ENCODE measurements at places on chromosomes 6 and 20.
A peak's percentile ranks its signal among the peaks of the same experiment; 100 is the strongest.

- no peak for DNase-seq
Measured at GRCh38 chr20:49597825-49598395, 30.0 kb upstream of the PTGIS start.

DNA sequence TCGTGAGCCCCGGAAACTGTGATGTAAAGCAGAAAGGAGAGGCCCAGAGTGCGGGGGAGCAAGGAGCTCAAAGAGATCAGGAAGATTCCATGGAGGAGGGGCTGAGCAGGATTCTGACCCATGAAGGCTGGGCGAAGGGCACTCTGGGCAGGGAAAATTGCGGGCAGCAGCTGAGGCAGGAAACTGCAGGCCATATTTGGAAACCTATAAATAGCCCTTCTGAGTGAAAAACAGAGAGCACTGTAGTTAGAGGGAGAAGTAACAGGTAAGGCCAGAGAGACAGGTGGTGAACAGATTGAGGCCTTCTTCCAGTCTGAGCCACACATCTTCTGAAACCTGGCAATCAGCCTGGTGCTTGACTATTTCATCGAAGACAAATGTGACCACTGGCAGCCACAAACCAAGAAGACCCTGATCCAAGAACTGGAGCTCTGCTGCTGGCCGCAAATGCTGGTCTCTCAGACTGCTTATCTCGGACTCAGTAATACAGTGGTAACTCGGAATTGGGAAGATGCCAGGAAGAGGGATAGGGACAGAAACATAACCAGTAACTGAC, 14.1 kb upstream of the BEND3 start:
- DNase-seq, result no peak

- no peak for DNase-seq
Measured at GRCh38 chr6:6987749-6988148, 120.0 kb upstream of the RREB1 start.

GRCh38 chr6:33271117-33271467, 584 bp downstream of the VPS52 start:
- DNase-seq, result no peak

GRCh38 chr20:20849161-20849560, 136.7 kb upstream of the RALGAPA2 start:
- DNase-seq, result no peak

GRCh38 chr20:2285193-2285592, 10.6 kb upstream of the TGM3 start:
- no peak for DNase-seq

- DNase-seq, result no peak
Measured at GRCh38 chr6:158626360-158627167, 18.0 kb downstream of the DYNLT1 start.

- peak; percentile 91 for DNase-seq
Measured at GRCh38 chr6:100166956-100167355, 172.9 kb upstream of the MCHR2 start.

GRCh38 chr6:3165631-3166534, 8.5 kb upstream of the TUBB2A start:
- DNase-seq, result no peak

DNA sequence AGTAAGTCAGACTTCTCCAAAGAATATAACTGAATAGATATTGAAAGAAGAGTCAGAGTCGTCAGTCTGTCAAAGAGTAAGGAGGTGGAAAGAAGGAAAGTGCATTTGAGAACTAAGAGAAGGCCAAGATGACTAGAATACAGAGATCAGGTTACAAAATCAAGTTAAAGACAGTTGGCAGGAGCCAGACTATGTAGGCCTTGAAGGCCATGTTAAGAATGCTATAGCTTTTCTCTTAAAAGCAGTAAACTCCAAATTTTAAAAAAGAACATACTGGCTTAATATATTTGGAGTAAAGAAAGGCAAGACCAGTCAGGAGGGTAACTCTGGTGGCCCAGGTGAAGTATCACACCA, 68.8 kb downstream of the IBTK start:
- DNase-seq, result no peak

GRCh38 chr6:160398674-160399271, 50.6 kb downstream of the SLC22A3 start:
- DNase-seq, result no peak

DNA sequence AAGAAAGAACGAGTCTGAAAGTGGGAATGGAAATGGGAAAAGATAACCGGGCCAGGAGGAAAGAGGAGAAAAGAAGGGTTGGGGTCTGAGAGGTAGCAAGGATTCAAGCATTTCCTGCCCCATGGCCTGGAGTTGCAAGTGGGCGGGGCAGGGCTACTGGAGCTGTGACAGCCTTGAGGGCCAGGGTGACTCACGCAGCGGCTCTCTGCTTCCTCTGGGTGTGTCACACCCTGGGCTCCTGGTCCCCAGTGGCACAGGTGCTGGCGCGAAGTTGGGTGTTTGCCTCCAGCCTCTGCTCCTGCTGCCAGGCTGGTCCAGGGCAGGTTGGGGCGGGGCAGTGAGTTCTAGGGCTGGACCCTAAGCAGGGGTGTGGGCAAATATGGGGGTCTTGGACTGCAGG, 3.3 kb upstream of the ULBP3 start:
- DNase-seq, result no peak

DNA sequence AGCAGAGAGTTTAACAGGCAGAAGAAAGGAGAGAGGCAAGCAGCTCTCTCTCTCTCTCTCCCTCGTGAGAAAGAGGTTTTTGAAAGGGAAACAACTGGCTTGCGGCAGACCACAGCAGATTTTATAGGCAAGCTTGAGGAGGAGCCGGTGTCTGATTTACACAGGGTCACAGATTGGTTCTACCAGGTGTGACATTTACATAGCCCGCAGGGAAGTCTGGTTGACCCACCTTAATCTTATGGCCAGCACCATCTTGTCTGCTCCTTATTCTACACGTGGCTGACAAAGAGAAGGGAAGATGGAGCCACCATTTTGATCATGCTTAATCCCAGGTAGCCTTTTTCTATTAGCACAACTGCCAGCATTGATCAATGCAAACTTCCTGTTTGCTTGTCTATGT, 65.4 kb downstream of the OR2J2 start:
- no peak for DNase-seq

DNA sequence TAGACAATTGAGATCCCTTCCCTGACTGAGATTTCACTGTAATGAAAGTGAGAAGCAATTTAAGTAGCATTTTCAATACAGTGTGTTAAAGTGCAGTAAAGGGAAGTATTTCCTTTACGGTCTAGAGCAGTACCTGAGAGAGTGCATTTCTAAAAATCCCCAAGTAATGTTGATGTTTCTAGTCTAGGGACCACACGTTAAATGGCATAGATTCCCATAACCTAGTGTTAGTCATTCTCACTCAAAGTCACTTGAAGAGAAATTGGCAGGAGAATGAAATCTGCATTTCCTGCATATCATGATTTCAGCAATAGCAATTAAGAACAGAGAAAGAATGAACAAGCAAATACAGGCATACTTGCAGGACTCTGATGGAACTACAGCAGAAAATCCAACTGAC, 67.9 kb downstream of the CGA start:
- DNase-seq, result no peak

DNA sequence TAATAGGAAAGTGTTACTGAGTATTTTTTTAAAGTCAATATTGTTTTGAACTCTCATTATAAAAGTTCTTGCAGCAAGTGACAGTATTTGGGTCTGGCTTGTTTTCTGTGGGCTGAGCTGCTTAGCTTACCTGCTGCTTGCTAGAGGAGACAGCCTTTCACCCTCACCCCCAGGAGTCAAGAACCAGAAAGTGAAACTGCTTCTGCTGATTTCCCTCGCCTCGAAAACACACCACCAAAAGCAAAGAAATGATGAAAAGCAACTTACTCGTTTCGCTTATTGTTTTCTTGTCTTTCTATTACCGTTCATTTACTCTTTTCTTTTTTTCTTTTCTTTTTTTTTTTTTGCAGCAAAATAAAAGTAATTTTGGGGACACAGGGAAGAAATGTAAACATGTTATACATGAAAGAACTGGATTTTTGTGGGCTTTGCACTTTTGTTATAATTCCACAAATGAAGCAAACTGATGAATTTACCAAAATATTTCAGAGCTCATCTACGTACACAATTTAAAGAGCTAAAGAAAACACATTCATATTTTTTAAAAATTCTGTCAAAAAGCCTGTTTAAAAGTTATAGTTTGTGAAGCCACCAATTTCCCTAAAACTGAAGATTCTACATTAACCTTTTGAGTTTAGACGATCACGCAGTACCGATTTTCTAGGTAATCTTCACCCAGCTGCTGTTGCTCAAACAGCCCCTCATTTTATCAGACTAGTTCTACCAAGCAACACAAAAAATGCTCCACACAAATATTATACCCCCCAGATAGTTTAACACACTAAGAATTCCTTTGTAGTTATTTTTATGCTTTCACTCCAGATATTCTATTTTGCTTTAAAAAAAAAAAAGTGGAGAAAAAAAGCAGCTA, 1.7 kb downstream of the SCML4 start:
- no peak for DNase-seq

All from fibroblast of skin of left quadriceps (primary cell).